Immature natural killer cell (primary cell): ENCODE measurements at places on chromosomes 4 and X.

DNA sequence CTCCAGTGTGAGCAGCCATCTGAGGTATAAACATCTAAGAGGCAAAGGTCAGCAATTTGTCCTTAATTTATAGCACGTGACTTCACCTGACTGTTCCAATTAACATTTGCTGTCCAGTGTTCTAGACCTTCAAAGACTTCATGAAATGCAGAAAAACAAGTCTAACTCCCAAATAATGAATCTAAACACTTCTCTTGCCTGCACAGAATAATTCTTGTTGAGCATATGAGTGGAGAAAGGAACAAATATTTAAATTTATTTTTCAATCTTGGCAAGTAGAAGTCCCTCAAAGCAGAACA, 12.0 kb downstream of the RFC1 start:
- peak overlapping the region; percentile 78 for H3K4me3 ChIP-seq
- peak overlapping the region; percentile 94 for H3K27ac ChIP-seq
- peaks cover 13% of the 10 kb centered on the region for H3K36me3 ChIP-seq
- DNase-seq, result no peak

DNA sequence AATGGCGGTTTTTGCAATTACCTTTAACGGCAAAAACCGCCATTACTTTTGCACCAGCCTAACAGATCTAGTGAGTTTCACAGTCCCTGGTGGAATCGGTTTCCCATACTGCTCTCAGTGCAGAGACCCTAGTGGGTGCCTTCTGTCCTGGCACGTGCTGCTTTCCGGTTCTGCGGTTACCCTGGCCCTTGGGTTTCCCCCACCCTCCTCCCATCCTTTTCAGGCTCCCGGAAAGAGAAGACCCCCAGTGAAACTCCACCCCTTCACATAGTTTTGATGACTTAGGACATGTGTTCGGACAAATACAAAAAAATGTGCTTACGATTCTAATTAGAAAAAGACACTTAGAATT, 36.9 kb downstream of the NLGN3 start:
- no peak for DNase-seq
- H3K27ac ChIP-seq, result peak overlapping the region; percentile 99
- no peaks in the 10 kb centered on the region for H3K36me3 ChIP-seq
- H3K4me1 ChIP-seq, result peaks cover 12% of the 10 kb centered on the region

- no peak overlapping the region for H3K4me3 ChIP-seq
- DNase-seq, result no peak
- H3K4me1 ChIP-seq, result no peaks in the 10 kb centered on the region
- no peaks in the 10 kb centered on the region for H3K27me3 ChIP-seq
- H3K27ac ChIP-seq, result no peak overlapping the region
Observed at GRCh38 chrX:134501941-134502340, 42.0 kb downstream of the HPRT1 start.

DNA sequence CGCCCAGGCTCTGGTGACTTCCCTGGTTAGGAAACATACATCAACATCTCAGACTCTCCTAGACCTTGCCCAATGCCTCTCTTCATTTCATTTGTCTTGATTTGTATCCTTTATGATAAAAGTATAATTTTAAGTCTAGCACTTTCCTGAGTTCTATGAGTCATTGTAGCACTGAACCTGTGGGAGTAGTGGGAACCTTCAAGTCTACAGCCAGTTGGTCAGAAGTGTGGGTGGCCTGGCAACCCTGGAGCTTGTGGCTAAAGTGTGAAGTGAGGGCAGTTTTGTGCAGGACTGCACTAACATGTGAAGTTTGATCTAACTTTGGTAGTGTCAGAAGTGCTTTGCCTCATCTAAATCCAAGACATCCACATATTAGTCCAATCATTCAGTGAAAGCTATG, 259.3 kb upstream of the IGFBP7 start:
- peaks cover 1% of the 10 kb centered on the region for H3K27me3 ChIP-seq
- no peak for DNase-seq
- H3K4me3 ChIP-seq, result no peak overlapping the region
- no peaks in the 10 kb centered on the region for H3K36me3 ChIP-seq
- no peak overlapping the region for H3K27ac ChIP-seq
- no peaks in the 10 kb centered on the region for H3K4me1 ChIP-seq

DNA sequence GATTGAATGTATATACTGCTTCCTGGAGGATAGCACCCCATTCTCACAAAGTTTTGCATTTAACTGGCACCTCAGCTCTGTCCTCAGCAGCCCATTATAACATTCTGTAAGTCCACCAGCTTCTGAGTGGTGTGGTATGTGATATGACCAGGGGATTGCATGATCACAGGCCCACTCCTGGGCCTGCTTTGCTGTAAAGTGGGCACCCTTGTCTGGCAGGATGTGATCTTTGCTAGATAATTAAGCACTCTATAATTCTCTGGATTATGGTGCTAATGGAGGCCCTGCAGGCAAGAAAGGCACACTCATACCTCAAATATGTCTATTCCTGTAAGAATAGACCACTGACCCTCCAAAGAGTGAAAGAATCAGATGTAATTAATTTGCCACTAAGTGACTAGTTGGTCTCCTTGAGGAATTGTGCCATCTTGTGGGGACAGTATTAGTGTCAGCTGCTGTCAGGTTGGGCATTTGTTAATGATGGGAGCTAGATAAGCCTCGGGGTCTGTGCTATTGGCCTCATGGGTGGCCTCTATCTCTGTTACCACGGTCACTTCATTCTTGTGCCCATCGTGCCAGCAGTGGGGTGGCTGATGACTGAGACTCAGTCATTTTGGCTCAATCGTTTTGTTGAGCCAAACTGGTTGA, 2.2 kb upstream of the CFI start:
- H3K4me1 ChIP-seq, result no peaks in the 10 kb centered on the region
- DNase-seq, result no peak
- H3K27ac ChIP-seq, result no peak overlapping the region
- H3K36me3 ChIP-seq, result no peaks in the 10 kb centered on the region

DNA sequence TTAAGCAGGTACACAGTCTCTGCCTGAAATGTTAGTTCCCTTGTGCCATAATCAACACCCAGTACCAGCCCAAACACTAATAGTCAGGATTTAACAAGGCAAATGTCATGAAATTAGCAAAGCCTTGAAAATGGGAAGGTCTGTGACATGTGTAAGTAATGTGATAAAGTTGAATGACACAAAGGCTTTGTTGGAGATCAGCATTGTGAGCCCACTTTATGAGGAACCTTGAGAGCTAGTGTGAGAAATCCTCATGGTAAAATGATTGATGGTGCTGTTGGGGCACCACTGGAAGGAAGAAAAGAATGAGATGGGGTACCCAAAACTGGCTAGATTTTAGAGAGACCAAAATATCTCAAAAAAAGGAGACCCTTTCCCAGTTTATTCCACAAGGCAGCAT, 3.3 kb upstream of the LIN54 start:
- peaks cover 47% of the 10 kb centered on the region for H3K4me1 ChIP-seq
- H3K4me3 ChIP-seq, result peak overlapping the region; percentile 92

DNA sequence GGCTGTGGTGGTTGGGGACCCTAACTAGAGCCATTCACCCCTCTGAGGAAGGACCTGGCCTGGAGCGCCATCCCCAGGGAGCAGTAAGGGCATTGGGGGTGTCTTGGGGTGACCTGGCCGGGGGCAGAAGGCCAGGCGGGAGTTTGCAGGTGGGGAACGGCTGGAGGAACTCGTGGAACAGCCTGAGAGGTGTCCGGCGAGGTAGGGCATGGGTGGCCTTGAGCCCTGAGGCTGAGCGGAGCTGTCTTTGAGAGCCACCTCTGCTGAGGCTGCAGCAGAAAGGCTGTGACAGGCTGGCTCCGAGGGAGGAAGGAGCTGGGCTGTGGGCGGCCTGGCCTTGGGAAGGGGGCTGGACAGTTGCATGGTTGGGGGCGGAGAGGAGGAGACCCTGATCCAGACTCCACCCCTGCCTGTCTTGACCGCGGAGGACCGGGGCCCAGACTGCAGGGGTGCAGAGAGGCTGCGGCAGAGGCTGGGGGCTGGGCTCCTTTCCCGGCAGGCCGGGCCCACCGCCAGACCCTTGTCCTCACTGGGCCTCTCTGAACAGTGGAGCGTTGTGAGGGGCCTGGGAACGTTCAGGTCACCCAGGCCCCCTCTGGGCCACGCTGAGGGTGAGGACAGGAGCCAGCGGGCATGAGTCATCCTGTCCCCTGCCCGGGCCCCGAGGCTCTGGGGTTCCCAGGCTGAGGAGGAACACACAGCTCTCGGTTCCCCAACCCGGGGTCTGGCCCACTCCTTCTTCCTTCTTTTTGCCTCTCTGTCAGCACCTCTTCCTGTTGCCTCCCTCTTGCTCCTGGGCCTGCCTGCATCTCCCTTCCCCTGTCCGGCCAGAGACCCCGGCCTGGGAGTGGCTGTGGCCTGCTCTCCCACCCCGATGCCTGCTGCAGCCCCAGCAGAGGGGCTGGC, 8.1 kb downstream of the SH3BP2 start:
- no peak overlapping the region for H3K4me3 ChIP-seq
- H3K27me3 ChIP-seq, result no peaks in the 10 kb centered on the region
- no peak overlapping the region for H3K27ac ChIP-seq
